IPS DF 19.7 (cell line): ENCODE measurements at places on chromosomes 5 and 9.

DNA sequence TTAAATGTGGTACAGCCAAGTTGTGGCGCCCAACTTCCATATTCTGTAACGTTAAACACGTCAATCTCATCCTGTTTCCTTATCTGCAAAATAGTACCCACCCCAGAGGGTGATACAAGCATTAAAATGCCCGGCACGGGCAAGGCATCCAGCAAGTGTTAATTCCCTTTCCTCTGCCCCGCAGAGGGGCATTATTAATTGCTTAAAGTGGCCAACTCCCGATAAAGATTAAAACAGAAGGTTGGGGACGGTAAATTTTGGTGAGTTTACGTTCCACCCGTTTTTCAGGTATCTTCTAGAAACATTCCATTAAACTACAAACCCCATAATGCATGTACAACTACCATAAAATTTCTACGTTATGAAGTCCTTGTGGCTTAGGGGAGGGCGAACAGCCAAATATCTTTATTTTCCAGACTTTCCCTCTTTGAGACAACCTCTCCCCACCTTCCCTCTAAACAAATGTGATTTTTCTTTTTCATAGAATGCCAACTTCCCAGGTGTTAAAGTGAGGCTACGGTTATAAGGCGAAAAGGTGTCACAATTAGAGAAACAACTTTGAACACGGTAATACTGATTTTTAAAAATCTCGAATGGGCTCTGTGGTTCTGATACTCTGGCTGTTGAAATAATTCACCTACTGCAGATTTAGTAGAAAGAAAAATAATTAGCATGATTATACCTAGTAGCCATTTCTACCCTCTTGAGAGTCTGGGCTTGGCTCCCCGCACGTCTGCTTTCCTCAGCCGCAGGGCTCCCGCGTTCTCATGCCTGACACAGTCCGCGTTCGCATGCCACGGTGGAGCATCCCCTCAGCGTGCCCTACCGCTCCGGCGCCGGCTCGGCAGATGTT is 1.2 kb upstream of the GPBP1 start:
- DNase-seq, result no peak

GRCh38 chr9:1094749-1095148 is 44.6 kb downstream of the DMRT2 start:
- no peak for DNase-seq

- no peak for DNase-seq
These were observed 34.2 kb upstream of the HSD17B4 start for GRCh38 chr5:119417891-119418605.

- no peak for DNase-seq
These were observed 121.1 kb downstream of the LHX2 start for GRCh38 chr9:124132671-124133147.

- no peak for DNase-seq
These were observed 287.5 kb downstream of the SMARCA2 start for GRCh38 chr9:2302606-2303005.

DNA sequence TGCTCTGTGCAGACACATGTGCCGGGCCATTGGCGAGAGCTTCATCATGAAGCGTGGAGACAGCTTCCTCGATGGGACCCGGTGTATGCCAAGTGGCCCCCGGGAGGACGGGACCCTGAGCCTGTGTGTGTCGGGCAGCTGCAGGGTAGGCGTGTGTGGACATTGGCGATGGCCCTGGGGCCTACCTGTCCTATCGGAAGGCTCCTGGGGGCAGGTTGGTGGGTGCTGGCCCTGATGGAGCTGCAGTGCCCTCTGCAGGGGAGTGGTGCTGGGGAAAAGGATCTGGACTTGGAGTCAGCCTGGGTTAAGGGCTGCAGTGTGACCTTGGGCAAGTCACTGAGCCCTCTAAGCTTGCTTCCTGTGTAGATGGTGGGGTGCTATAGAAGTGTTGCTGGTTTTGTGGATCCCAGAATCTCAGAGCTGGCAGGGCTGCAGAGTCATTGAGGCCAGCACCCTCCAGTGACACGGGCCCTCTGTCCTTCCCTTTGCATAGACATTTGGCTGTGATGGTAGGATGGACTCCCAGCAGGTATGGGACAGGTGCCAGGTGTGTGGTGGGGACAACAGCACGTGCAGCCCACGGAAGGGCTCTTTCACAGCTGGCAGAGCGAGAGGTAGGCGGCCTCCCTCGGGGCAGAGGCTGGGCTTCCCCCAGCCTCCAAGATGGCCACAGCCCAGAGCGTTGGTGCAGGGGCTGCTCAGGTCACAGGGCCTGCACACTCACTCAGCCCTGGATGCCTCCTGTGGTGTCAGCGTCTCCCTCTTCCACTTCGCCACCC is 15.8 kb downstream of the ADAMTS13 start:
- DNase-seq, result no peak

GRCh38 chr5:16886793-16887345 is 49.2 kb downstream of the MYO10 start:
- DNase-seq, result no peak

- DNase-seq, result no peak
These were observed 41.6 kb upstream of the ZNF300 start for GRCh38 chr5:150946351-150946905.

DNA sequence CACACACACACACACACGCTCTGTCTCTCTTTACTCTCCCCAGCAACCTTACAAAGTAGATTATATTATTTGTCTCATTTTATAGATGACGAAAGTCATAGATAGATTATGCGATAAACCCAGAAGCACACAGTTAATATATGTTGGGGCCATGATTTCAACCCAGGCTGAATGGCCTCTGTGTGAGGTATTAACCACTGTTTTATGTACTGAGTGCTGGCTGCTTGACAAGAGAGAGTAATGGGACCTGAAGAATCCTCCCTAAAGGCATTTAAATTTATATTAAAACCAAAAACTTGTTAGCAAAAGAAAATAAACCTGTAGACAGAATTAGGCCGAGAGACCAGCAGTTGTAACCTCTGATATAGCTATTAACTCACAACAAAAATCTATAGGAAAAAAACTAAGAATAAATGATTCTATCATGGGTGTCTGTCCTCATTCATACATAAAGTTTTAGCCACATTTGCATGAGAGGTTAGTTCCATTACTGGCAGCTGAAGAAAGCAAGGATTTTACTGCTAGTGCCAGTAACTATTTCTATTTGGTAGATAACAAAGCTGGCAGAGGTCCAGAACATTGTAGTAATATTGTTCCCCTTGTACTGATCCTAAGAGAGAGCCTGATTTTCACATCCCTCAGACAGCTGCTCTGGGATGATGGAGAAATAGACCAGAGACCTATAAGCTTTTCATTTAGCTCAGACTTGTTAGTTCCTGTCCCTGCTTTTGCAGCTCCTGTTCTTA is 250.9 kb downstream of the ADGRV1 start:
- DNase-seq, result no peak

- DNase-seq, result no peak
These were observed 53.6 kb downstream of the WHRN start for GRCh38 chr9:114451707-114452031.

DNA sequence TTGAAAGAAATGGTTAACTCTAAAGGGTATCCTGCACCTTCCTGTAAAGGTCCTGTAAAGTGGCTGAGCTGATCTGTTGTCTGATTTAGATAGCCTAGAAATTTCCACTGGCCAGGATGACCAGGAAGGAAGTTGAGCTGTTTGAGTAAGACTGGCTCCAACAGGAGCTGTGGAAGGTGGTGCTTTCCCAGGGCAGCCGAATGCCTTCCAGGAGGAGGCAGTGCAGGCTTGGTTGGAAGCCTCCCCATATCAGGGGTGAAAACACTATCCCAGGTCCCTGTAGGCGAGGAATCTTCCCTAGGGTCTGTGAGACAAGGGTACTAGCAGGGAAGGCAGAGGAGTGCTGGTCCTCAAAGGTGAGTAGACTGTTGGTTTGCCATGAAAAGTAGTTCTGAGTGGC is 98.4 kb downstream of the LIX1 start:
- peak; percentile 54 for DNase-seq

GRCh38 chr9:2810420-2811075 is 33.3 kb downstream of the PUM3 start:
- no peak for DNase-seq

DNA sequence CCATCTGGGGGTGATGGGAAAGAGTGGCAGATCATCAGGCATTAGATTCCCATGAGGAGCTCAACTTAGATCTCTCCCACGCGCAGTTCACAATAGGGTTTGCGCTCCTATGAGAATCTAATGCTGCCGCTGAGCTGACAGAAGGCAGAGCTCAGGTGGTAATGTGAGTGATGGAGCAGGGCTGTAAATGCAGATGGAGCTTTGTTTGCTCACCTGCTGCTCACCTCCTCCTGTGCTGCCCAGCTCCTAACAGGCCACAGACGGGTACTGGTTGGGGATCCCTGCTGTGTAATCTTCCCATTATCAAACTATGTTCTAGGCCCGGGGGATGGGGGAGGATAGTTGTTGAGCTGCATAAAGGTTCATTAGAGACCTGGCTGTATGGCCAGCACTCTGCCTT is 58.4 kb downstream of the UGCG start:
- DNase-seq, result no peak

DNA sequence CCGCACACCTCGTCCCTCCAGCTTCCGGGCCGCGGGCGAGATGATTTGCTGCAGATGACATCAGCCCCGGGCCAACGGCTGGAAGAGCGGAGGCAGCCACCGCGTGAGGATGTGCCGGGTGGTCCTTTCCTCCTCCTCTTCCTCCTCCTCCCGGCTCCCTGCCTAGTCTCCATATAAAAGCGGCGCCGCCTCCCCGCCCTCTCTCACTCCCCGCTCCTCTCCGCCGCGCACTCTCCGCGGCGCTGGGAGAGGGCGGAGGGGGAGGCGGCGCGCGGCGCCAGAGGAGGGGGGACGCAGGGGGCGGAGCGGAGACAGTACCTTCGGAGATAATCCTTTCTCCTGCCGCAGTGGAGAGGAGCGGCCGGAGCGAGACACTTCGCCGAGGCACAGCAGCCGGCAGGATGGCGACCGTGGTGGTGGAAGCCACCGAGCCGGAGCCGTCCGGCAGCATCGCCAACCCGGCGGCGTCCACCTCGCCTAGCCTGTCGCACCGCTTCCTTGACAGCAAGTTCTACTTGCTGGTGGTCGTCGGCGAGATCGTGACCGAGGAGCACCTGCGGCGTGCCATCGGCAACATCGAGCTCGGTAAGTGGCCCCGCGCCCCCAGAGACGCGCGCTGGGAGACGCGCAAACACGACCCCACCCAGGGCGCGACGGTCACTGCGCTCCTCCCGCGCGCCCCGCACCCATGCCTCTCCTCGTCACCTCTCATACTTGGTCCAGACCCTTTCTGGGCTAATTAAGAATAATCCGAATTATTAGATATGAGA is at the start of gene MAP1B:
Gene MAP1B (plus strand): TSS at position 345 of the 770 bp plus-strand sequence. CDS start 57 bp downstream, at position 402.
- DNase-seq, result peak; percentile 91

DNA sequence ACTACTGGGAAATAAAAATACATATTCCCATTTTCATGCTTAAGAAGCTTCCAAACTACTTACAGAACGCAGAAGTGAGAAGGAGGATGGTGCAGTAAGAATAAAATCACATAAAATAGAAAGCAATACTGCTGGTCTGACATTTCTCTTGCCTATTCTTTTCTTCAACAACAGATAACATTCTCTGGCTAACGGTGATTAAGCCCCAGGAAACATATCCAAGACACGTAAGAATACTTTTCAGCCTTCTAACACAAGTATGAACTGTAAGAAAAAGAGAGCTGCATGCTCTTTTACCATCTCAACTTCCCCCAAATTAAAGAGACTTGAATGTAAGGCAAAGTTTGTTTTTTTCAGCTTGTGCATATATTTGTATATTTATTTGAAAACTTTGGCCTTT is 156.1 kb upstream of the TARS1 start:
- DNase-seq, result no peak

DNA sequence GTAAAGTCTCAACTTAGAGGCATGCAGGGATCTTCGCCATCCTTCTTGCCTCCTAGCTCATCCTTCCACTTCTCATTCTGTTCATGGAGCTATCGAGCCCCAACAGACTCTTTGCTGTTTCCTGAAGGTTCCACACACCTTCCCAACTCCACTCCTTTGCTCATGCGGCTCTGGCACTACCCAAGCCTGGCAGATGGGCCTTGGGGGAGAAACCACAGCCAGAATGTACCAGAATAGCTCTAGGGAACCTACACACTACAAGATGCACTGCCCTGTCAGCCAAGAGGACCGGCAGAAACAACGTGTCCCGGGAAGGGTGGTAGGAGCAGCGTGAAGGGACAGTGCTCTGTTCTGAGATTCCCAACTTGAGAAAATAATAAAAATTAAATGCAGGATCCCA is 178.9 kb downstream of the GABBR2 start:
- no peak for DNase-seq

DNA sequence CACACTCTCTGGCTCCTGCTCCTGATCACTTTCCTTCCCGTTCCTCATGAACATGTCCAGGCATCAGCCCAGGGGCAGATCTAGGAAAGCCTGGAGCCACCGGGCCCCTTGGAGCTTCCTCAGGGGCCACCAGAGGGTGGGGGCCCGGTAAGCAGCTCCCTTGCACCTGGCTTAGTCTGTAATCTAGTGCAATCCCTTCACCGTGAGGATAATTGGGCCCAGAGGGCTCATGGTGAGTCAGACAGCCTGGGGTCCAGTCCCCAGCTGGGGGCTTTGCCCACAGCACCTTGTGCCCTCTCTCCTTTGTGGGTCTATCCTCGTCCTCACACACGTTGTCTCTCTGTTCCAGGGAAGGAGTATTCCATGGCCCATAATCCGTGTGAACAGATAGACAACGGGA is 10.4 kb upstream of the ALDH1B1 start:
- DNase-seq, result no peak

DNA sequence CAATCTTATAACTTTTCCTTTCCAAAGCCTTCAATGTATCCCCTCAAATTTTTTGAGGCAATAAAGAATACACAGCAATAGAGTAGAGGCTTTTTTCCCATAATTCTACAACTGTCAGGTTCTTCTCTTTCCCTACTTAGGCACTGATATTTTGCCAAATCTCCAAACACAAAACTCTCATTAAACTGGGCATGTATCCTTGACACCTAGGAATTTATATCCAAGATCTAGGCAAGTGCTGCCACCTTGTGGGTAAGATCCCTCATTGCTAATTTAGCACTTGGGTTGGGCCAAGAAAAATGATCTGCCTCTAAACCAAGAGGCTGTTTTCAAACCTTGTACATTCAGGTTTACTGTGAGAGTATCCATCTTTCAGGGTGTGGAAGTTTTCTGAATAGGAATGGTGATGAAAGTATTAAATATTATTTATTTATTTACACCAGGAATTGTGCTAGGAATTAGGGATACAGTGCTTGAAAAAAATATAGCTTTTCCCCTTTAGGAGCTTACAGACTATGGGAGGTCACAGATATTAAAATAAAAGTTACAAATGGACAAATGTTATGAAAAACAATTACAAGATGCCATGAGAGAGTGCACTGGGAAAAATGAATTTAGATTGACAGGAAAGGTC is 17.6 kb downstream of the TSTD2 start:
- no peak for DNase-seq

- no peak for DNase-seq
These were observed 11.5 kb downstream of the CCDC127 start for GRCh38 chr5:206406-206805.
